Central memory CD4-positive, alpha-beta T cell (primary cell): ENCODE measurements at places on chromosomes 3 and 15.

- DNase-seq: no peak
Observed at GRCh38 chr3:55554634-55555425, 67.7 kb upstream of the WNT5A start.

GRCh38 chr3:37687966-37688365 is 173.7 kb upstream of the CTDSPL start:
- DNase-seq: no peak

- no peak for DNase-seq
Observed at GRCh38 chr3:133491481-133492059, 81.9 kb upstream of the CDV3 start.

DNA sequence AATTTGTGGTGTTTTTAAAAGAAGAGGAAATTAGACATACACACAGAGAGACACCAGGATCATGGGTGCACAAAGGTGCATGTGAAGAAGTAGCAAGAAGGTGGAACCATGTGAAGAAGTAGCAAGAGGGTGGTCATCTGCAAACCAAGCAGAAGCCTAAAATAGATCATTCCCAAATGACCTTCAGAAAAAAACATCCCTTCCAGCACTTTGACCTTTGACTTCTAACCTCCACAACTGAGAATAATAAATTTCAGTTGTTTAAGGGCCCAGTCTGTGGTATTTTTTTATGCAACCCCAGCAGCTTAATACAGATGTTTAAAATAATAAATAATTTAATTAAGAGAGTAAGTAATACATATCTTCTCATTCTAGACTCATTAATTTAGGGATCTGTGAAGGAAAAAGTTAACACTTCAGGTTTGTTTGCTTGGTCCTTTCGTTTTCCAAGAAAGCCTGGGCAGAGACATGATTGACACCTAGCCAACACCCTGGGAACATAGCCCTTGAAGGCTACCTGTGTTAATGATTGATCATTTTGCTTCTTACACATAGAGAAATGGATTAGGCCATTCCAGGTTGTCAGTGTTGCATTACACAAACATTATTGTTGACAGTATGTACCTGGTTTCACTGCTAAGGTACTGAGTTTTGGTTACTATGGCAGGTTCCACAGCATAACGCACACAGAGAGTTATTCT is 1331.2 kb upstream of the GBE1 start:
- DNase-seq: no peak

DNA sequence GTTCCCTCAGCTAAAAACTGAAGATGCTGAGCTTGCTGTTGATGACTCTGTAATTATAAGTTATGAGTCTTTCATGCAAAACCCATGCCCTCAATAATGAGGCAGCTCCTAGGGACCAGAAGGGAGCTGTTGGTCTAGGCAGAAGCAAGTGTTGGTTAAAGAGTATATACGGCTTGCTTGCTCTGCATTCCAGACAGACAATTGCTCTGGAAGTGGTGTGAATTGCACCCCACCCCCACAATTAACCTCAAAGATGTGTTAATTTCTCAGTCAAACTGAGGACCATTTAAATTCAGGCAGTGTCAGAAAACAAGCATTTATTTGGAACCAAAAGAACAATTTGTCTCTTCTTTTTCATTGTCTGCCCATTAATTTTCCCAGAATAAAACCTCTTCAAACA is 163.5 kb upstream of the EOMES start:
- DNase-seq: no peak
